ENCODE measurements at places on chromosomes 12 and 14.
A peak's percentile ranks its signal among the peaks of the same experiment; 100 is the strongest.

DNA sequence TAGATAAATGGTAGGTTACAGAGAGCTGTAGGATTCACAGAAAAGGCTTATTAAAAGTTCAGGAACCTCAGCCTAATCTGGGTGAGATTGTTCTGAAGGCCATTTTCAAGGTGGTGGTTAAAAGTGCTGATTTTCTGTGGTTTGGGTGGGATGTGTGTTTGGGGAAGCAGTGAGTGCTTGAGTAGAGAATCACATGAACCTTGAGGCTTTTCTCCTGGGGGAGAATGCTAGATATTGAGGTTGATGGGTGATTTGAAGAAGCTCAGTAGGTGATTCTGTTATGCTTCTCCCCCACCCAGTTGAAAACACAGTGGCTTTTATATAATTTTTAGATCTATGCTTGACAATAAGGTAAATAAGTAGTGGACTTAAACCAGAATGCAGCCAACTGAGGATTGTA is 420.9 kb downstream of the PCNX1 start:
- DNase-seq: no peak

GRCh38 chr12:121957861-121958515 is 39.6 kb downstream of the CFAP251 start:
- DNase-seq: no peak

GRCh38 chr12:124949066-124949465 is 34.6 kb upstream of the UBC start:
- DNase-seq: no peak

- DNase-seq: no peak
Observed at GRCh38 chr12:32265456-32265855, 133.9 kb upstream of the FGD4 start.

DNA sequence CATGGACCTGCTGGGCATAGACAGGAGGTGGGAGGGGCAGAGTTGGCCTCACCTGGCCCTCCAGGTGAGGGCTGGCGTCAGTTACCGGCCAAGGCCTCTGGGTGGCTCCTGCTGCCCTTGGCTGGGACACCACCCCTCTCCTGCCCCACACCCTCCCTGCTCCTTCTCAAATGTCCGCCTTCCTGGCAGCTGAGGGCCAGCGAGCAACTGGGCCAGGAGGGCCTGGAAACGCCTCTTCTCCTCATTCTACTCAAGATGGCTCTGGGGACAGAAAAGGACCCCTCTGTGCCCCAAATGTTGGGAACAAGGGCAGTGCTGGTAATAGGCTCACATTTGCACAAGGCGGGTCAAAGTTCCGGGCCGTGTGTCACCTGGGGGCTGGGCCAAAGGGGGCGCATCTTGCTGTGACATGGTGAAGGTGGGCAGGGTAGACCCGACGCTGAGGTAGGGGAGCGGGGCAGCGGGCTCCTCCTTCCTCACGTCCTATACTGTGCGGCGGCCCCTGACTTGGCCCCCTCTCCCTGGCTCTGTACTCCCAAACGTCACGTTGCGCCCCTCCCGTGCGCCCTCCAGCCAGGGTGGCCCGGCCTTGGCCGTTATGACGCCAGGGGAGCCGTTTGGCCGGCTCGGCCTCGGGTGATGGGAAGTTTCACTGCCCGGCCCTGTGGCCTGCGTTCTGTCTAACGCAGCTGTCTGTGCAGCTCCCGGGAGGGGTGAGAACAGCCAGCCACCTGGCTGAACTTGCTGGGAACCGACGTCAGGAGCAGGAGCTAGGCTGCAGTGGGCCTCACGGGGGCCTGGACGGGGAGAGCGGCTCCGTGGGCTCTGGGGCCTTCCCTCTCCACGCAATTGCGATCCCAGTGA is 18.0 kb upstream of the DLK1 start:
- DNase-seq: no peak

DNA sequence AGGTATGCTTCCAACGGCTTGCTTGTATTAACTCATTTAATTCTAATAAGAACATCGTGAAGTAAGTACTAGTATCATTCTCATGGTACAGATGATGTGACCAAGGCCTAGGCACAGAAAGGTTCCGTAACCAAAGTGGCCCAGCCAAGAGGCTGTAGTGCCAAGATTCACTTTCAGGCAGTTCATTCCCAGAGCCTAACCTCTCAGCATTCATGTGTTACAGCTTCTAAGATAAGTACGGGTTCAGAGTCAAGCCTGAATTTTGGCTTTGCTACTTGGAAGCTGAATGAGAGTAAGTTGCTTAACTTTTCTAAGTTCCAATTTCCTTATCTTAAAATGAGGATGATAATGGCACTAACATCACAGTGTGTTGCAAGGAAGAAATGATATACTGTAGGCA is 379.9 kb downstream of the AEBP2 start:
- DNase-seq: no peak

DNA sequence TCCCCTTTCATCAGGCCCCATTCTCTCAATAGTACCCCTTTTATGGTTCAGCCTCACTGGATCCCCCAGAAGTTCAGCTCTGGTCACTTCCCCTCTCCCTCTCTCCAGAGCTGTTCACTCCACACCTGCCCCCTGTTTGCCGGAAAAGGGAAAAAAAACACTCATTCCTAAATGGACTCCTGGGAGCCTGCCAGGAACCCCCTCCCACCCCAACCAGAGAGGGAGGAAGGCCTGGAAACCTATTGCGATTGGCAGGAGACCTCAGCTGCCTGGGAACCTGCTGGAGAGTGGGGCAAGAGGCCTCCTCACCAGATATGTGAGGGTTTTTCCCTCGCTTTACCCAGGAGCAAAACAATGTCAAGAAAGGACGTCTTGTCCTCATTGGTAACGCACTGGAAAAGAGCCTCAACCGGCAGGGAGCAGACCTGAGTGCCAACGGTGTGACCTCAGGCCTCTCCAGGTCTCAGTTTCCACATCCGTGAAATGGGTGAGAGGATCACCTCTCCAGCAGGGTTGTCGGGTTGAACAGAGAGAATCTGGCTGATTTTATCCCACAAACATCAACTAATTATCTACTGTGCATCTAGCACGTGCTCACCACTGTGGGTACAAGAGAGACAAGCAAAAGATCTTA is 4.6 kb downstream of the DTX1 start:
- DNase-seq: no peak

GRCh38 chr12:107135177-107135576 is 41.8 kb upstream of the CRY1 start:
- no peak for DNase-seq

GRCh38 chr12:30853561-30854133 is 72.9 kb upstream of the TSPAN11 start:
- DNase-seq: no peak

DNA sequence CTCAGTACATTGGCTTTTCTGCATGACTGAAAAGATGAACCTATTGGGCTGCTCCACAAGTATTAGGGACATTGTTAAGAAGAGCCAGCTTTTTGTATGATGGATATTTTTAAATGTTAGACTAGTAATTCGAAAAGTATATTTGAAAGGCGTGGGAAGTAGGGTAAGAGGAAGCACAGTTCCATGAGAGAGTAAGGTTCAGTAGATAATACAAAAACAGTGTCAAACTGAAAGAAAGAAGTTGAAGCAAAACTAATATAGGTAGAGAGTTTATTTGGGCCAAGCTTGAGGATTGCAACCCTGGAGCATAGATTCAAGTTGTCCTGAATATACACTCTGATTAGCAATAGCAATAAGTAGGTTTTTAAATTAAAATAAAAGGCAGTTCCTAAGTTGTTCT is 193.9 kb downstream of the RASSF9 start:
- DNase-seq: no peak

DNA sequence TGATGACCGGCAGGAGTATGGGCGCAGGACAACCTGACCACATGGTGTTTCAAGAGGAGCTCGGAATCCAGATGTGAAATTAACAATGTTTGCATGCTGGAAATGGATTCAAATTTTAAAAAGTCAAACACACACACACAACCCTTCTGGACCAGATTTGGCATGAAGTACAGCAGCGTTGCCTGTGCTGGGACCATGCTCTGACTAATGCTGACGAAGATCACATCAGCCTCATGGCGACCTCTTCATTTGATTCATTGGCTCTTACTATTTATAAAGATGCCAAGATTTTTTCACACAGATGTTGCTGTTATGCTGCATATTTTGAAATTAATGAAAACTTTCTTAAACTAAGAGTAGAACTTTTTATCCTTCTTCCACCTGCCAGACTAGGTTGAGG is 926.6 kb upstream of the TMEM132C start:
- DNase-seq: no peak

- no peak for DNase-seq
Observed at GRCh38 chr12:122141911-122142725, 31.9 kb downstream of the IL31 start.

DNA sequence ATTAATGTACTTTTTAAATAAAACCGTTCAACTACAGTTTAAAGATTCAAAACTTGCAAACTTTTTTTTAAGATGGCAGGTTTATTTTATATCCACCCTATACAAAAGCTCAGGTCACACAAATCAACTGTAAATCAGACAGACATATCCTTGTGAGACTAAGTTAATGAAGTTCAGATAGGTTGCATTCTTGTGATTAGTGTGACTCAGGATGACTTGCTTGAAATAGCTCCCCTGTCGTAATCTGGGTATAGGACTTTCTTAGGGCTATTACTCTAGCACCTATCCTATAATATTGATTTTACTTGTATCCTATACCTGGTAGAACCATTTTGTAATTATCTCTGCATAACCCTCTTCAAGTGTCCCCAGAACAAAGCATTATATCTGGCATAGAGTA is 9.5 kb upstream of the PRKD1 start:
- DNase-seq: peak; percentile 20

DNA sequence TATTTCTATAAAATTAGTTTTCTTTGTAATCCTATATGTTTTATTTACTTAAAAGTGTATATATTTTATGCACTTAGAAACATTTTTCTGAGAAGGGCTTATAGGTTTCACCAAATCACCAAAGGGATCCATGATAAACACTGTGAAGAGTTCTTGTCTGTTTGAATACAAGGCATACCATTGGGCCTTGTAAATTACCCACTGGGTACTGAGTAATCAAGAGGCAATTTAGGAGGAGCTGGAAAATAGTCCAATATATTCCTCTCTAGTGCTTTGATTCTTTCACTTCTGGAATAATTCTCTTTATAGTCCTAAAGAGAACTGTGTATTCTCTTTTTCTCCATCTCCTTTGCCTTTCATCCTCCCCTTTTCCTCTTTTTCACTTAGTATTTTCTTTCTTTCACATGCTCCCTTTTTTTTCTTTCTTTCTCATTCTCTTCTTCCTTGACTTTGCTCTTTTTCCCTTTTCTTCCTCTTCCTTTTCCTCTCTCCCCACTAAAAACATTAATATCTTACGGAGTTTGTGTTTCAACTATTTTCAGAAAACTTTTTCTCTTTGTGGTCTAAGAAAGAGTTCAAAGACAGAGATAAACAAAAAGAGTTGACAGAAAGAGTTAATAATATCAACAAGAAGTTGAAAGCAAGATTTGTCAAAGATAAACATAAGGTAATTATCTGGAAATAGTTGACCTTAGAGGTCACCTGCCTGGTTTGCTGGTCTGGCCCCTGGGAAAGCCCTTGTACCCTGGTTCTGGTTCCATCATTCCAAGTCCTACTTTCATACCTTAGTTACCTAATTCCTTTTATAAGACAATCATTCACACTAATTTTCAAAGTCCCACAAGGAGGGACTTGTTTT is 435.3 kb downstream of the RAD51B start:
- no peak for DNase-seq

GRCh38 chr12:13103391-13104033 is at the start of gene GSG1:
Gene GSG1, minus strand, starts transcription at chr12:13103667. Its CDS starts 155 bp downstream, at chr12:13103512.
- no peak for DNase-seq

DNA sequence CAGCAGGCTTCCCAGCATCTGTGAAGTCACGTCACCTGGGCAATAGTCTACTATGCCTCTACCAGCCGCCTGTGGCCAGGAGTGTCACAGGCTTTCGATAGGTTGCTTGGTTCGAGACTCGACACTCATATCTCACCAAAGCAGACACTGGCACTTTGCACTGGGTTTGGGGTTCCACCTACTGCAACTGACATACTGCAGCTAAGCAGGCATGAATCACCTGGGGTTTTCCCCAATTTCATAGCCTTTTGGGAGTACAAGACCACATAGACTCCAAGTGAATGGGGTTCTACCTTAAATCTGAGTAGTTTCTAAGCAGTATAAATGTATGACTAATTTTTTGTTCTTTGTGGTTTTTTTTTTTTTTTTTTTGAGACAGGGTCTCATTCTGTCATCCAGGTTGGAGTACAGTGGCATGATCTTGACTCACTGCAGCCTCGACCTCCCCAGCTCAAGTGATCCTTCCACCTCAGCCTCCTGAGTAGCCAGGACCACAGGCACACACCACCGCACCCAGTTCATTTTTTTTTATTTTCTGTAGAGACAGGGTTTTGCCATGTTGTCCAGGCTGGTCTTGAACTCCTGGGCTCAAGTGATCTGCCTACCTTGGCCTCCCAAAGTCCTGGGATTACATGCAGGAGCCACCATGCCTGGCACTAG is 32.1 kb downstream of the DMAC2L start:
- DNase-seq: peak; percentile 60

GRCh38 chr12:96623155-96623554 is 133.8 kb downstream of the CFAP54 start:
- no peak for DNase-seq

DNA sequence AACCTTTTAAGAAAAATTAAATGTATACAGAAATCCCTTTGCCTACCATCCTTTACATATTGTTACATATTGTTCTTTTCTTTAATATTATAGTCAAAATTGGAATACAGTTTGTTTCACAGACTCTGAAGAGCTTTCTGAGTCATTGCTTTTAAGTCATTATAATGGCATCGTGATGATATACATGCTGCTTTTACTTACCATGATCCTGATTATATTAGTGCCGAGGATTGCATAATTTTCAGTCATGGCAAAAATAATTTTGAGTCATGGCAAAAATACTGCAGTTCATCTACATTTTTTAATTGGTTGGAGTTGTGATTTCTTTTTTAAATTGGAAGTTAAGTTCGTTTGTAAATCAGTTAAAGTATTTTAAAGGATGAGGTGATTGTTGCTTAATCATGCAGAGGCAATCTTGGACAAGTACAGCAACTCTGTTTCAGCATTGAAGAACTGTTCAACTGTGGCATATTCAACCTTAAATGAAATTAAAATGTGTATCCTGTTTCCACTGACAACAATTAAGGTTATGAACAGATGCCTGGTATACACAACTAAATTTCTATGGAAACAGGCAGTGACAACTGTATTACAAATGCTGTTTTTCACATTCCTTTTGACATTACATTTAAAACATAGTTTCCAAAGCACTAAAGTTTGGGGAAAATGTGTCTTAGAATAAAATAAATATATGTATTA is 142.3 kb downstream of the PCNX1 start:
- DNase-seq: peak; percentile 30

GRCh38 chr14:85357120-85357519 is 172.8 kb upstream of the FLRT2 start:
- DNase-seq: no peak

DNA sequence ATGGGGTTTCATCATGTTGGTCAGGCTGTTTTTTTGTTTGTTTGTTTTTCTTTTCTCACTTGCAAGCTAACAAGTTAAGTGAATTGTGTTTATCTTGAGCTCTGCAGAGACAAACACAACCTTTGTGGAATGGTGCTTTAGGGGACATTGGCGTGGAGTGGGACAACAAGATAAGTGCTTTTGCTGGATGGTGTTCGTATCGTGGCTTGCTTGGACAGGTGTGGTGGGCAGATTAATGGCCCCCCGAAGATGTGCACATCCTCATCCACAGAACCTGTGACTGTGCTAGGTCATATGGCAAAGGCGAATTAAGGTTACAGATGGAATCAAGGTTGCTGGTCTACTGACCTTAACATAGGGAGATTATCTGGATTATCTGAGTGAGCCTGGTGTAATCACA is 7.0 kb downstream of the MLXIP start:
- no peak for DNase-seq

Data from fibroblast of skin of abdomen (primary cell).